ENCODE measurements at places on chromosomes 4 and X.

DNA sequence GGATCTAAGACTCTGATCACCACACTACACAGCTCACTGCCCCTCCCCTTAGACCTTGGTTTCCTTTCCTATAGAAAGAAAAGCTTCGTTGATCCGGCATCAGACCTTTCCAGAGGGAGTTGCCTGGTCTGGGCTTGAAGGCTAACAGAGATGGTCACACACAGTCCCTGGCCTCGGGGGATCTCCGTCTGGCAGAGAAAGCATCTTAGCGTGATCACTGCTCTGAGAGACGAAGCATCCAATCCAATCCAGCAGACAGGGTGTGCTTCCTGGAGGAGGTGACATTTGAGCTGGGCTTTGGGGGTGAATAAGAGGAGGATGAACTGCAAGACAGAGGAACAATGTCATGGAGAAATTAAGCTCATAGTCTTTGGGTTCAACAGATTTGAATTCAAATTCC lies 49.5 kb downstream of the HTRA3 start:
- DNase-seq = no peak
- no peak overlapping the region for H3K27ac ChIP-seq
- H3K36me3 ChIP-seq = 0 out of 2 replicates have a peak, but pooled peaks cover 2% of the 10 kb centered on the region
- peaks cover 3% of the 10 kb centered on the region for H3K27me3 ChIP-seq

GRCh38 chr4:158656439-158656838 lies 15.2 kb downstream of the C4orf46 start:
- H3K27me3 ChIP-seq = peaks cover 10% of the 10 kb centered on the region
- no peak overlapping the region for H3K27ac ChIP-seq
- peaks cover 4% of the 10 kb centered on the region for H3K36me3 ChIP-seq
- H3K4me1 ChIP-seq = peaks cover 36% of the 10 kb centered on the region
- no peak for DNase-seq
- no peak overlapping the region for H3K4me3 ChIP-seq

GRCh38 chr4:152606753-152607152 lies 70.9 kb upstream of the FBXW7 start:
- no peaks in the 10 kb centered on the region for H3K27me3 ChIP-seq
- H3K27ac ChIP-seq = peak overlapping the region; percentile 28
- DNase-seq = no peak
- peaks cover 53% of the 10 kb centered on the region for H3K4me1 ChIP-seq
- H3K4me3 ChIP-seq = no peak overlapping the region

DNA sequence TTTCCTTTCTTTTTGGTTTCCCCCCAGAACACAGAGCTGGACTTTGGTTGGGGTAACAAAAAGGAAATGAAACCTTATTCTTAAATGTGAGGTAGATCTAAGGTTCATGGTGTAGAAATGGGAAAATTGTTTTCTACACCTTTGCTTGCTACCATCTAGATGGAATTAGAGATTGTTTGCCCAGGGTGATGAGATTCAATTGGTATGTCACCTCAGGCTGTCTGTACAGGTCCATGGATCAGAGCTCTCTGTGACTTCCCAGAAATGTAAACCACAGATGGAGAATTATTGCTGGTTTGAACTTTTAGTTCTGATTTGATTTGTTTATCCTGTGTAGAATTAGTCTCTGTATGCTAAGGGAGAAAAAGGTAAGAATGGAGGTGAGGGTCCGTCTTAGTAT lies 146.7 kb downstream of the PCDH7 start:
- DNase-seq = no peak
- no peak overlapping the region for H3K27ac ChIP-seq
- peaks cover 5% of the 10 kb centered on the region for H3K4me1 ChIP-seq
- no peak overlapping the region for H3K4me3 ChIP-seq

- H3K4me3 ChIP-seq = no peak overlapping the region
- H3K27me3 ChIP-seq = no peaks in the 10 kb centered on the region
- H3K4me1 ChIP-seq = peaks cover 24% of the 10 kb centered on the region
- H3K27ac ChIP-seq = peak overlapping the region; percentile 57
Measured at GRCh38 chr4:38069271-38069760, 109.1 kb downstream of the PTTG2 start.

- DNase-seq = no peak
- no peak overlapping the region for H3K4me3 ChIP-seq
- H3K27ac ChIP-seq = no peak overlapping the region
Measured at GRCh38 chrX:45050558-45050957, 150.1 kb downstream of the DIPK2B start.

GRCh38 chrX:119573222-119573621 lies 1.1 kb upstream of the UBE2A start:
- H3K27ac ChIP-seq = no peak overlapping the region
- H3K36me3 ChIP-seq = peaks cover 6% of the 10 kb centered on the region
- DNase-seq = no peak
- H3K4me3 ChIP-seq = peak overlapping the region; percentile 86

DNA sequence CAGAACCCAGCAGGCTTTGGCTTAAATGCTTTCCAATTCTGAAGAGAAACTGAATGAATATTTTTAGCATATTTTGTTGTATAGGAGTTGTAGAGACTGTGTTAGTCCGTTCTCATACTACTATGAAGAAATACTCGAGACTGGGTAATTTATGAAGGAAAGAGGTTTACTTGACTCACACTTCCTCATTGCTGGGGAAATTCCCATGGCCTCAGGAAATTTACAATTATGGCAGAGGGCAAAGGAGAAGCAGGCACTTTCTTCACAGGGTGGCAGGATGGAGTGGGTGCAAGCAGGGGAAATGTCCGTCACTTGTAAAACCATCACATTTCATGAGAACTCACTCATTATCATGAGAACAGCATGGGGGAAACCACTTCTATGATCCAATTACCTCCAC lies 291.7 kb downstream of the PACRGL start:
- no peak for DNase-seq
- H3K27me3 ChIP-seq = no peaks in the 10 kb centered on the region
- no peaks in the 10 kb centered on the region for H3K36me3 ChIP-seq

DNA sequence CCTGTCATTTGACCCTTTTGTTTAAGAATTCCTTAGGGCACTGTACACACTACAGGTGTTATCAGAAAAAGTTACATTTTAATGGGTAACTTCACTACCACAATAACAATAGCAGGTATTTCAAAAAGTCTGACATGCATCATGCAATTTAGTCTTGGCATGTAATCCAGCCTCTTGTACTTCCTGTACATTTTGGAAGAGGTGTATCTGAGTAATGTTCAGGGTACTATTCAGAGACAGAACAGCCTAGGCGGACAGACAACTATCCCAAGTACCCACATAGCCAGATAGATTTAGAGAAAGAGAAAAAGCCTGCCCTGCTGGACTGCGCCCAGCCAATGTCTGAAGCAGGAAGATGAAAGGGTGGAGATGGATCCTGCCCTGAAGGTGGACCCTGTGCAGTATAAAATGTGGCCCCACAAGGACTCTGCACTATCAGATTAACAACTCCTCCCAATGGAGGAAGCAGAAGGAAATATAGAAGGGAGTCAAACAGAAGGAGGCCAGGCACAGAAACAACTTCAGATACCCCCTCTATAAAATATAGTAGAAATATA lies 8.5 kb downstream of the UGT2B7 start:
- H3K4me1 ChIP-seq = peaks cover 6% of the 10 kb centered on the region
- no peaks in the 10 kb centered on the region for H3K36me3 ChIP-seq
- no peak overlapping the region for H3K4me3 ChIP-seq
- no peaks in the 10 kb centered on the region for H3K27me3 ChIP-seq
- DNase-seq = no peak

DNA sequence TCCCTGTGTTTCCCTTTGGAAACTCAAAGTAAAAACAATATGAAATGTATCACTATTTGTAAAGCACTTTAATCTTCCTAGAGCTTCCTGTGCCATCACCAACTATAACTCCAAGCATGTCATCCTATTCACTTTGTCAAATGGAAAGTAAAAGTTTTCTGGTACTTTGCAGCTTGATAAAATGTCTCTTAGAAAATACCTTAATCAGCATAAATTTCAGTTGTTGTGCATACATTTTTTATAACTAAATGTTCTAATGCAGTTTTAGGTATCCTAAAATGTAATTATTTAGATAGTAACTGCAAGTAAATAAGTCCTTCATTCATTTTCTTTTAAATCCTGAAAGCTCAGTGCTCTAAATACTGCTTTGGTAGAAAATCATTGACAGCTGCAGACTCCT lies 558.7 kb downstream of the GRID2 start:
- no peaks in the 10 kb centered on the region for H3K27me3 ChIP-seq
- H3K27ac ChIP-seq = no peak overlapping the region
- DNase-seq = no peak
- no peaks in the 10 kb centered on the region for H3K36me3 ChIP-seq

- H3K27ac ChIP-seq = no peak overlapping the region
- H3K36me3 ChIP-seq = peaks cover 25% of the 10 kb centered on the region
- DNase-seq = no peak
- H3K4me3 ChIP-seq = no peak overlapping the region
- no peaks in the 10 kb centered on the region for H3K27me3 ChIP-seq
- no peaks in the 10 kb centered on the region for H3K4me1 ChIP-seq
Measured at GRCh38 chrX:144715337-144715736, 532.0 kb upstream of the SPANXN1 start.

GRCh38 chrX:119617517-119618164 lies 11.4 kb upstream of the NKRF start:
- DNase-seq = peak; percentile 12
- H3K27ac ChIP-seq = peak overlapping the region; percentile 63
- peaks cover 49% of the 10 kb centered on the region for H3K4me1 ChIP-seq
- no peaks in the 10 kb centered on the region for H3K36me3 ChIP-seq

DNA sequence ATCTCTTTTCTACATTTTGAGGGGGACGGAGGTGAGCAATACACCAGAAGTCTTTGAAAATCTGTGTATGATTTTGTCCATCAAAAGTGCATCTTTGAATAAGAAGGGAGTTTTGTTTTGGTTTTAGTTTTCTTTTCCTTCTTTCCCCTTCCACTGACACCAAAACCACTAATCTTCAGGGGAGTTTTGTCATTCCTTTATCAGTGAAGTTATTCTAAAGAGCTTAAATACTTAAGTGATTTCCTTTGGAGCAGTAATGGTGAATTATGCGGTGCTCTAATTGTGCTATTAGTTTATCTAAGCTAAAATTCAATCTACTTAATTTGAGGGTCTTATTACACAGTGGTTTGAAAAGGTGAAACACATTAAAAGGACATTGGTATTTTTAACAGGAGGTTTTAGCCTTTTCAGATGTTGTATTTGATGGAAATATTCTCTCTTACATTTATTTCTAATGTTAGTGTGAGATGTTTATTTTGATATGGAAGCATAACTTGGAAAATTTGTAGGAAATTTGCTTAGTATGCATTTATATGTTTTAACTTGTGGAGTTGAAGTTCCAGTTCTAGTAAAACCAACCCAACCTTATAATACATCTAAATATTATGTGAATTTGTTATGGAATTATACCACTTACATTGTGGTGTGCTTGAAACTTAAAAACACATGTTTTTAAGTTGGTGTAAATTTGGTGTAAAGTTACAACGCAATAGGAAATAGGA lies 124.9 kb downstream of the PCDH7 start:
- no peak for DNase-seq
- H3K27me3 ChIP-seq = no peaks in the 10 kb centered on the region
- peaks cover 40% of the 10 kb centered on the region for H3K4me1 ChIP-seq
